ENCODE measurements at places on chromosomes 3 and 15. TPM values are rescaled to one million over a fixed set of nuclear protein-coding genes. Genes with fewer than 3 reads are reported as not detected.

The SPATA12 gene
- not detected for total RNA-seq

- DNase-seq, result no peak
Measured at GRCh38 chr3:100403362-100404249, 2.3 kb downstream of the LNP1 start.

- no peak for DNase-seq
Measured at GRCh38 chr15:91870876-91871537, 17.5 kb downstream of the SLCO3A1 start.

GRCh38 chr15:34297059-34297458, 40.5 kb downstream of the SLC12A6 start:
- no peak for DNase-seq

DNA sequence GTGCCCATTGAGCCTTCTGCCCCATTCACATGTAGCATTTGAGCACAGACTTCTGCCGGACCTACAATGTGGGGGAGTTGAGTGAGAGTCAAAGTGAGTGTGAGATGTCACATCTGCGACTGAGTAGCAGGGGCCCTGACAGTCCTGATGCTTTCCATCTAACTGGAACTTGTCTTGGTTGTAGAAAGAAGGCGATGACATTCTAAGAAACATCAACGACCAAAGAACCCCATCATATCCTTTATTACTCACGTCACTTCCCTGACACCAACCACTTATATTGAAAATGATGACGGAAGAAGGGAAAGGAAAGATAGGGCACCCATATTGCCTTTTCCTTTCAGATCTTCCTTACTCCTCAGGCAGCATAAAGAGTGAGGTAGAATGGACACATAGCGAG, 30.5 kb downstream of the SMAD3 start:
- no peak for DNase-seq

GRCh38 chr3:53111822-53112221, 18.4 kb downstream of the RFT1 start:
- no peak for DNase-seq

- no peak for DNase-seq
Measured at GRCh38 chr3:62812631-62813030, 62.6 kb downstream of the CADPS start.

DNA sequence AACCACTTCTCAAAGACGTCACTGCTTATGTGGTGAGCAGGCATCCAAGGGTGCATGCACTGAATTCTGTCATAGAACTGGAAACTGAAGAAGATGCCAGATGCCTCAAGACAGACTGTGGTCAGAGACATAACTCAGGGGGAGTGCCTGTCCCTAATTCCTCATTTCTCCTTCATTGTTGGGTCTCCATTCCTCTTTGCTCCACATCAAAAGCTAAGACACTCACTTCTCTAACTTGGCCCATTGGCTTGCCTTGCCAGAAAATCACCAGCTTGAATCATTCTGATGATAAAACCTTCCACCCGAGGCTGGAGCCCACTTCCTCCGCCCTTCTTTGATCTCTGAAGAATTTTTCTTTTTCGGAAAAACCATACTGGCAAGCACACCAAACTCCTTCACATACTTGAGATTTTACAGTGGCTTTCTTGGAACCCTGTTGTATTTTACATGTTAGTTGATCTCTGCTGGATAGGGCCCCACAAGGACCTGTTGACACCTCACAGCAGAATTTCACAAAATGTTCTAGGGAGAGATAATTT, 69.9 kb downstream of the COL8A1 start:
- no peak for DNase-seq

DNA sequence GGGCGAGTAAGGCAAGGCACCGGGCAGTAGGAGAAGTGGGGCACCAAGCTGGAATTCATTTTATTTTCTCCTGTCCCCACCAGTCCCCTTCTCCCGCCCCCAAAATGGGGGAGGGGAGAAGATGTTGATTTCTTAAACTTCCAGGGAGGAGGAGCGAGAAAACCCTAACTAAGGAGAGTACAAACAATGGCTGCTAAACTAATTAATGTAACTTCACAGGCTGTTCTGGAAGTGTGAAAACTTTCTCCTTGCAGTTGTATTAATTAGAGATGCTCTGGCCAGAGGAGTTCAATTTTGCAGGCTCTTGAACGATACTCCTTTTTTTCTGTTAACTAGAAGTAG, 11.5 kb downstream of the ZIC4 start:
- no peak for DNase-seq

DNA sequence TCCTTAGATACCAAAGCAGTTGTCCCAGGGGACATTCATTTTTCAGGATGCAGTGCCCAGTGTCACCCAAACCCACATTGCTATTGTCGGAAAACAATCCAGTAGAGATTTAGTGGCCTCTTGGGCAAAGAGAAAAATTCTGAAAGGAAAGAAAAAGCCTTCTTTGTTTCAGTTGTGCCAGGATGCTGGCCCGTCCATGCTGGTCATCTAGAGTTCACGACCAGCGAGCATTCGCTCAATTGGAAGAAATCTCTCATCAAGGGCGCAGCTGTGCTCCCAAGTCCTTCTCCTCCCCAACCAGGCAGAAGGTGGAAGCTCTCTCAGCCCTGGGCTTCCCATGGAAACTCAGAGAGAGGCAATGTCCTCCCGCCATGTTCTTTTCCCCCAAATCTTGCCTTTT, 123.7 kb downstream of the MTHFS start:
- no peak for DNase-seq

DNA sequence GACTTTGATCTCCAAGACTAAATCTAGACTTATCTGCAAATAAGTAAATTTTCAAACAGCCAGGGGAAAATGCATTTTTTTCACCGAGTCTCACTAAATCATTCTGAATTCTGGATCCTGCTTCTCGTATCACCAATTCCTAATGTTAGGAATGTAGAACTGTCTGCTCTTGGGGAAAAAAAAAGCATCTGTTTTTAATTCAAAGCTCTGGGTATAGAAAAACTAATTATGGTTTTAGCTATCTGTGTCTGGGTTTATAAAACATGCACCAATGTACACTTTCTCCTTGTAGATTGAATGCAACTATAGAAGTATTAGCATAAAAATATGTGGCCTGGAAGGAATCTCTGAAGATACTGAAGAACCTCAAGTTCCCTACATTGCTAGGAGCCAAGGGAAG, 4.8 kb upstream of the CDAN1 start:
- DNase-seq, result no peak

All from suprapubic skin (tissue), 4 donors.